ENCODE measurements at places on chromosomes 3 and 15.
A peak's percentile ranks its signal among the peaks of the same experiment; 100 is the strongest.

- no peak for DNase-seq
Measured at GRCh38 chr3:38835939-38836338, 19.9 kb upstream of the SCN10A start.

GRCh38 chr3:183966361-183966791, 51.3 kb downstream of the ABCC5 start:
- no peak for DNase-seq

GRCh38 chr3:124291008-124291407, 299.1 kb upstream of the ROPN1 start:
- DNase-seq, result no peak

DNA sequence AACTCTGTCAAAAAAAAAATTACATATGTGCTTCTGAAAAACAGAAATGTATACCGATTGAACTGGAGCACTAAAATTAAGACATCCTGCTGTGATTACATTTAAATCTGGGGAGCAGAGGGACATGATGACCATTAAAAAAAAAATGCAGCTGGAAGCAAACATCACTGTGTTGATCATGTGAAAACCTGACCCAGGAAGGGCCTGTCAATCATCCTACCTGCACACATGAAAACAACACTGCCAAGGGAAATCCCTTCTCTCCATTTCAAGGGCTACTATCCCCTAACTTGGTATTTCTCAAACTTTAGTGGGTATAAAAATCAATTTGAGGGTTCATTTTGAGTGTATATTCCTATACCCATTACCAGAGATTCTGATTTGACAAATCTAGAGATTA, 719.9 kb upstream of the CBLB start:
- no peak for DNase-seq

DNA sequence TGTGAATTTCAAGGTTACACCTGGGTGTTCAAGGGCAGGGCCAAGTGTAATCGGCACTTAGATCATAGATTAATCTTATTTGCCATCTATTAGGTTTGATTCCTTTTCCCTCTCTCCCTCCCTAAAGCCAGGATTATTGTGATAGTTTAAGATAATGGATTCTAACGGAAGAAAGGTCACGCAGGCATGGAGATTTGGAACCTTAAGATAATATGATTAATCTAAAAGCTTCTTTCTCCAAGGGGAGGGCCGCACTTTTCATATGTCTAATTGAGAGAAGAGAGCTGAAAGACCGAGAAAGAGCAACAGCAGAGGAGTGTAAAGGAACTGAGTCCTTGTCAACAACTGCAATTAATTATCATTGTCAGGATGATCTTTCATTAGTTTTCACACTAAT, 858.8 kb upstream of the NR2F2 start:
- DNase-seq, result no peak

DNA sequence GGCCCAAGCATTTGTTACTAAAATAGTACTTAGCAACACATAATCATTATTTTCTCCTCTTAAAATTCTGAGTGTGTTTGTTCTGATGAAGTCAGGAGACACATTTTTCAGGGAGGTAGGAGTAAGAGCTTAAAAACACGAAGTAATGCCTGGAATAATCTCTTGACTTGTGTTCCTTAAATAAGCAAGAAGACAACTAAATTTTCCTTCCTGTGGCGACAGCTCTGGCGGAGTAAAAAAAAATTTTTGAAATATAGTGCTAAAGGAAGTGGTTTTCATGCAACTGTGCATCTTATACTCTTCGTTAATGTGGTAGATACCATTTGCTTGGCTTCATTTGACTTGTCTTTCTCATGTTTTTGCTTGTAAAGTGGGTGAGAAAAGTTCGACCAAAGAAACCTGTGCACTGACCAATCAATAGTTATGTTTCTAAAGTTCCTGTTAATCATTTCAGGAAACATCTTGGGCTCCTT, 11.1 kb upstream of the MBNL1 start:
- no peak for DNase-seq

DNA sequence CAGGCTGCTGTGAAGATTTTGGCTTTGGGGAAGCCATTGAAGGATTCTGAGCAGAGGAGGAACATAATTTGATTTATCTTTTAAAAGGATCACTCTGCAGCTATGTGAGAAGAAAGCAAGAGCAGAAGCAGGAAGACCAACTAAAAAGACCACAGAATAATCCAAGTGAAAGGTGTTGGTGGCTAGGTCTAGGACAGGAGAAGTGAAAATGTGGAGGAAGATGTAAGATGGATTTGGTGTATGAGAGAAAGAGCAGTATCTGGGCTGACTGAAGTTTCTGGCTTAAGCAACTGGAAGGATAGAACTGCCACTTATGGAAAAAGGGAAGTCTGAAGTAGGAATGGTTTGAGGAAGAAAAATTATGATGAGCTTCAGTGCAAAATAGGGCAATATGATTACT, 62.0 kb downstream of the SFMBT1 start:
- no peak for DNase-seq

DNA sequence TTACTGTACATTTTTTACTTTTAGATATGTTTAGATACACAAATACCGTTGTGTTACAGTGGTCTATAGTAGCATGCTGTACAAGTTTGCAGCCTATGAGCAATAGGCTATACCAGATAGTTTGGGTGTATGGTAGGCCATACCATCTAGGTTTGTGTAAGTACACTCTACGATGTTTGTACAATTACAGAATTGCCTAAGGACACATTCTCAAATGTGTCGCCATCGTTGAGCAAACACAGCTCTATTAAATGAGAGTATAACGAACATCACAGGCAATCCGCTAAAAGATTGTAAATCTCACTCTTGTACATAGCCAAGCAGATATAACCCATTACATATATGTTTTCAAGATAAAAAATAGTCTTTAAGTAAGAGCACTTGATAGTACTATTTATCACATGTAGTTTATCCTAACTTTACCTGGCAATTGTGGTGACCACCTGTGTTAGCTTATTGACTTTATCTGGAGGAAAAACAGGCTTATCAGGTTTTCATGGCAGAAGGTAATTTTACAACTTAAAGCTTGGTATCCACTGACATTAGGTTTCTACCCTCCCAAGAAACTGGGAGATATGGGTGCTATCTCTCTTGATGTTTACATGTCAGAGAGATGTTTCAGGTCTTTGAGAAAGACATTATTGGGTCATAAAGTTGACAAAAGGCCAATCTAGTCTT, 898.7 kb downstream of the NSUN3 start:
- no peak for DNase-seq

- DNase-seq, result no peak
Measured at GRCh38 chr3:79362571-79363270, 405.1 kb downstream of the ROBO1 start.

DNA sequence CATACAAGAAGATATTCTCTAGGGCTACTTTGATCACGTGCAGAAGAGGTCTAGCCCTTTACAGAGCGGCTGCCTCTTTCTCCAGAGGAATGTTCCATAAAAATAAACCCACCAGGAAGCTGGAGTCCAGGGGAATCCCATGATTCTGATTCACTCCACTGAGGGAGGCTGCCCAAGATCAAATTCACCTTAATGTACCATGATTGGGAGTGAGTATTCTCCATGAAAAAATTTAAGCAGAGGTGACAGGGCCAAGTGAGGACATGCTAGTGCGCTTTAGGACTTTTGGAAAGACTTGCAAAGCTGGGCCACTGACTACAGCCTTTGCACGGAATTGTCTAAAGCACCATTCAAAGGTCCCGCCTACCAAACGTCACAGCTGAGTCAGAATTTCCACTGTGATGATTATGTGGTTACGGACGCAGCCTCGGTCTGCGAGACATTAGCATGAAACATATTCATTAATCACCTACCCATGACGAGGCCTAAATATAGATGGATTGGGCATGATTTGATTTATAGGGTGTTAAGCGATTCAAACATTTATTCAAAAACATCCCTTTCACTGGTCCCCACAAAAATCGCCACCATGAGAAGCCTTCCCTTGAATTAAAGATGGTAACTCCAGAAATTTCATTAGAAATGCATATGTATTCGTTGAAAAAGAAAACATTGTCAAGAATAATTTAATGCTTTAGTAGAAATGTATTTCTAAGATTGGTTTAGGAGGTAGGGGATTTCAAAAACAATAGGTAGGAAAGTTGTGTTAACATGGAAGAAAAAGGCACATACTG, 152.6 kb downstream of the GREM1 start:
- no peak for DNase-seq

GRCh38 chr3:71160785-71161546, 422.6 kb downstream of the FOXP1 start:
- no peak for DNase-seq

GRCh38 chr3:187669675-187670504, at the start of gene SST:
Gene SST, minus strand, starts transcription at chr3:187670394. Its CDS starts 103 bp downstream, at chr3:187670291.
- peak; percentile 45 for DNase-seq

- DNase-seq, result no peak
Measured at GRCh38 chr15:62026487-62027262, 33.6 kb downstream of the VPS13C start.

DNA sequence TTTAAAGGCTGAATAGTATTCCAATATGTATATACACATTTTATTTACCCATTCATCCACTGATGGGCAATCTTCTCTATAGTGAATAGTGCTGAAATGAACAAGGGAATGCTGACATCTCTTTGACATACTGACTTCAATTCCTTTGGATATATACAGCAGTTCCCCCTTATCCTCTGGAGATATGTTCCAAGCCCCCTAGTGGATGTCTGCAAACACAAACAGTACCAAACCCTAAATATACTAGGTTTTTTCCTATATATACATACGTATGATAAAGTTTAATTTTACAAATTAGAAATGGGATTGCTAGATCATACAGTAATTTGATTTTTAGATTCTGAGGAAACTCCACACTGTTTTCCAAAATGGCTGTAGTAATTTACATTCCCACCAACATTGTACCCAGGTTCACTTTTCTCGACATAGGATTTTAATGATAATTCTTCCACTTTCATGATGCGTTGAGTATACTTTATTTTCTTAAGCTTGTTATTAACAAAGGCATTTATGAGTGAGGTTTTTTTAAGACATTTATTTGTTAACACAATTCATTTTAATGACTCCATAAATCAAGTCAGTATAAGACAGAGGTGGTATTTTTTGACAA, 38.2 kb downstream of the VPS13C start:
- no peak for DNase-seq

GRCh38 chr3:72134989-72135451, 350.1 kb upstream of the PROK2 start:
- DNase-seq, result no peak

DNA sequence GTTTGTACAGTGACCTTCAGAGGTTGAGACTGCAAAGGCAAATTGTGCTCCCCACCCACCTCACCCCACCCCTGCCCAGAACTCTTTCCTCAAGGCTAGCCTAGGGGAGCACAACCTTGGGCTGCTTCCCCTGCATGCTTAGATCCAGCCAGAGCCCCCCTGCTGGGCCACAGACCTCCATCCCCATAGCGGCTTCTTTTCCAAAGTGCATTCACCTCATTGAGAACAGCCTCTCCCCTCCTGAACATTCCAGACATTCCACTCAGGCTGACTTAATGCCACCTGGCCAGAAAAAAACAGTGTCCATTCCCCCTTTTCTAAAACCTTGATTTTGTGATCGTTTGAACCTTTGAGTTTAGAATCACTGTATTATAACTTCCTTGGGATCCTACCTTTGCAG, 124.4 kb upstream of the TOPAZ1 start:
- no peak for DNase-seq

GRCh38 chr15:70278644-70279043, 180.9 kb upstream of the TLE3 start:
- DNase-seq, result no peak

- DNase-seq, result no peak
Measured at GRCh38 chr3:23767546-23767945, 38.2 kb upstream of the UBE2E1 start.

DNA sequence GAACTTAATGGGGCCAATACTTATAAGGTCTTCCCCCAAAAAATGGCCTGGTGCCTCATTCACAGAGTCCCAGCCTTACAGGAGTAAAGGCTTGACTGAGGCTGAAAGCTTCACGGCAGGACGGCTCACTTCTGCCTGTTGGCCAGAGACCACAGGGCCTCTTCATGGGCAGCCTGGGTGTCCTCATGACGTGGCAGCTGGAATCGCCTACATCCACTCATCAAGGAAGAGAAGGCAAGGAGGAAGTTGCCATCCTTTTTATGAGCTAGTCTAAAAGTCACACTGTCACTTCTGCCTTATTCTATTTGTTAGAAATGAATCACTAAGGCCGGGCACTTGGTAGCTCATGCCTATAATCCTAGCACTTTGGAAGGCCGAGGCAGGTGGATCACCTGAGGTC, 89.3 kb upstream of the DGKG start:
- no peak for DNase-seq

GRCh38 chr3:37987315-37987697, 3.3 kb upstream of the VILL start:
- DNase-seq, result no peak

- no peak for DNase-seq
Measured at GRCh38 chr3:85632921-85633320, 674.1 kb downstream of the CADM2 start.

DNA sequence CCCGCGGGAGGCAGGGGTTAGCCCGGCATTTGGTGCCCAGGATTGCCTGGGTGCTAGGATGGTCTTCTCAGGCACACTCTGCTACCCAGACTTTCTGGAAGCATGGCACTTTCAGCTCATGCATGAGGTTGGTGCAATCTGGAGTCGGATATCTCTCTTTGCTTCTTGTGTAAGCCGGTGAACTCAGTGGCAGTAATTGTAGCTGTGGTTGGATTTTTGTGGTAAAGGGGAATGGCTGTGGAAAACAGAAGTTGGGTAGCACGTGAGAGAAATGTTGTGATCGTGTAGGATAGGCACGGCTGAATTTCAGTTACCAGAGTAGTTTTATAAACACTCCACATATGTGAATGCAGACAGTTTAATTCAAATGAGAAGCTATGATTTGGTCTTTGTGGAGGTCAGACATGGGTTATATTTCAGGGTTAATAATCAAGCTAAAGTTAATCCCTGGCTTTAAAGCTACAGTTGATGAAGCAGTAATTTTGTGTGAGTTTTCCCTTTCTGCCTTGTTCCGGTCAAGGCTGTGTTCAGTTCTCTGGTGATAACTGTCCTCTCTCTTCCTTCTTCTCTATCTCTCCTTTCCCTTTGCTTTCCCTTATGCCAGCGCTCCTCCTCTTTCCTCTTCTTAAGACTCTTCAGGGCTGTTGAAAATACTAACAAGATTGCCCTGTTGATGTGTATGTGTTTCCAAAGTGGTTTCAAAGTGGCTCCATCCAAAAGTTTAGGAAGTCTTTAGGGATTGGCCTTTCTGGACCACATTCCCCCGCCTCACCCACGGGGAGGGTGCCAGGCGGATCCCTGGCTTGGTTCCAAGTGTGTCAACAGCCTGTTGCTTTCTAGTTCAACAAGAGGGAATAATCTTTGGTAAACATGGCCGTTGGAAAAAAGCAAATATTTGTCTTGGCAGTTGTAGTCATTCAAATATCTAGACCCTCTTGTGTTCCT, 404.6 kb upstream of the C2CD4B start:
- DNase-seq, result peak; percentile 95

Measured in right cardiac atrium (tissue), 5 donors.